Activated T-cell treated with anti-CD3 and anti-CD28 coated beads, Interleukin-2, amount 50 U/mL, for 24 hours (primary cell): ENCODE measurements at places on chromosomes 2 and 18.

DNA sequence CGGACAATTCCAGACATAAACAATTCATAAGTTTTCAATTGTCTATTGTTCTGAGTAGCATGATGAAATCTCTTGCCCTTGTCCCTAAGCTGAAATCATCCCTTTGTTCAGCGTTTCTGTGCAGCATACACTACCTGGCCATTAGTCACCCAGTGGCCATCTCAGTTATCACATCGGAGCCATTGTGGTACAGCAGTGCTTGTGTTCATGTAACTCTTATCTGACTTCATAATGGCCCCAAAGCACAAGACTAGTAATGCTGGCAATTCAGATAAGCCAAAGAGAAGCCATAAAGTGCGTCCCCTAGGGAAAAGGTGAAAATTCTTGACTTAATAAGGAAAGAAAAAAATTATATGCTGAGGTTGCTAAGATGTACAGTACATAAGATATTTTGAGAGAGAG, 127.2 kb downstream of the FHOD3 start:
- DNase-seq, result no peak

DNA sequence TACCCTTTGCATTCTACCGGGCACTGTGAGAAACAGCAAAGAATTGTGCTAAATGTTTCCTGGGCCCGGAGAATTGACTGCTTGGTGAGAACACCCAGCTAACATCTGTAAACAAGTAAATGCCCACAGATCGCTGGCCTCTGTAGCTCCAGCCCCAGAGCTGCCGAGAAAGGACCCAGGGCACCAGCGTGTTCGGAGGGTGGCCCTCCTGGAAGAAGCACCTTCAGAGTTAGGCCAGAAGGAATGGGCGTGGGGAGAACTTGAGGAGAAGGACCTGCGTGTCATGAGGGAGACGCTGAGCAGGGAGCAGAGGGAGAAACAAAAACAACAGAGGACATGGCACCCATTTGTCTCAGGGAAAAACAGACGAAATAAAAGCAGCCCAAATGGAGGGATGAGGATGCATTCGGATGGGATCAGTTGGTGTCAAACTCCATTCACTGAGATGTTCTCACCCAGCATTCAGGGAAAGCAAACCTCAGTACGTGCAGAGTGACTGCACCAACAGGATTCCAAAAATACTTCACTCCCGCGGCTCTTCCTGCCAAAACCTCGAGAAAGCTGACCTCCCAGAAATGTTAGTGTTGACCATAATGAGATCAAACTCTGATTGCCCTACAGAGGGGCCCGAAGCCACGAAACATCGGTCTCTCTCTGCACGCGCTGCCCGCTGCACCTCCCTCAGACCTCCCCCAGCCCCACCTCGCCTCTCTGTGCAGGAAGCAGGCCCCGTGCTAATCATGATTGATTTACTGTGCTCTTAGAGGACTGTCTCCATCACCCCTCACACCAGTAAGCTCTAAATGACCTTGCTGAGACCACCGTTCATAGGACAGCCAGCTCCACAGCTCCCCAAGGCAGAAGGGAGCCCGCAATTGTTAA, 376.3 kb upstream of the SALL3 start:
- DNase-seq, result no peak

DNA sequence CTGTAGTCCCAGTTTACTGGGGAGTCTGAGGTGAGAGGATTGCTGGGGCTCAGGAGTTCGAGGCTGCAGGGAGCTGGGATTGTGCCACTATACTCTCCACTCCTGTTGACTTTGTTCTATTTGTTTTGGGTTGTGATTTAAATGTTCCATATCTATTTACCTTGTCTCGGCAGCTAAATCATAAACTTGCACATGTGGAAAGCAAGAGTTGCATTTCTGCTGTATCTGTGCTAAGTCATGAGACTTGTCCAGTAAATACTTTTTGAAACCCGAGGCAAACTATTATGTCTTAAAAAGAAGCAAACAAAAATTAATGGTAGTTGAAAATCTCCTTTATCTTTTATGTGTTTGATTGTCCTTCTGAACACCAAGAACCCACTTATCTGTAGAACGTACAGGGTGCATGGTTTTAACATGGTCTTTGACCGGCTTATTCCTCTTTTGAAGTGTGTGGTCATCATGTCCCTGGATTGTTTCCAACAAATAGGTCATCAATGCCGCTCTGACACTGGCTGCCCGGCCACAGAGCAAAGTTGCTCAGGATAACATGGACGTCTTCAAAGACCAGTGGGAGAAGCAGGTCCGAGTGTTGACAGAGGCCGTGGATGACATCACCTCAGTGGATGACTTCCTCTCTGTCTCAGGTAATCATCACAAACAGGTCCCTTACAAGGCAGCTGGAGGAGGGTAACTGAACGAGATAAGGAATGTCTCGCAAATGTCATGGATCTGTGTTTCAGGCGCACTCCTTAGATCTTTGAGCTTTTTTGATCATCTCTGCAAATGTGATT, 241.1 kb upstream of the LRRTM1 start:
- no peak for DNase-seq

GRCh38 chr2:201460532-201460931, 9.0 kb downstream of the STRADB start:
- DNase-seq, result no peak

DNA sequence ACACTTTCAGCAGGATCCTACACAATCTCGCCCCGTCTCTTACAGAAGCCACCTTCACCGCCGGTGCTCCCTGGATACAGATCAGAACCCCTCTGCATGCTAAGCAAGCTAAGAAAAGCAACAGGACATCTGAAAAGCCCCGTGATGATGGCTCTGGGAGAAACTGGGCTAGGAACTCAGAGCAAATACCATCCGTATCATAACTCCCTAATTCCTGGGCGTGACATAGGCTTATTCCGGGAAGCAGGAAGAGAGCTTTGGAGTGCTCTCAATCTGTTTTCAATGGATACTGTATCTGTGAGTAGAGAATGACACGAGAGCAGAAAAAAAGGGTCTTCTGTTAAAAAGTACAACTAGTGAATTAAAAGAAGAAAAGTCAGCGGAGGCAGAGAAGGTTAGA, 121.6 kb downstream of the SPP2 start:
- no peak for DNase-seq

DNA sequence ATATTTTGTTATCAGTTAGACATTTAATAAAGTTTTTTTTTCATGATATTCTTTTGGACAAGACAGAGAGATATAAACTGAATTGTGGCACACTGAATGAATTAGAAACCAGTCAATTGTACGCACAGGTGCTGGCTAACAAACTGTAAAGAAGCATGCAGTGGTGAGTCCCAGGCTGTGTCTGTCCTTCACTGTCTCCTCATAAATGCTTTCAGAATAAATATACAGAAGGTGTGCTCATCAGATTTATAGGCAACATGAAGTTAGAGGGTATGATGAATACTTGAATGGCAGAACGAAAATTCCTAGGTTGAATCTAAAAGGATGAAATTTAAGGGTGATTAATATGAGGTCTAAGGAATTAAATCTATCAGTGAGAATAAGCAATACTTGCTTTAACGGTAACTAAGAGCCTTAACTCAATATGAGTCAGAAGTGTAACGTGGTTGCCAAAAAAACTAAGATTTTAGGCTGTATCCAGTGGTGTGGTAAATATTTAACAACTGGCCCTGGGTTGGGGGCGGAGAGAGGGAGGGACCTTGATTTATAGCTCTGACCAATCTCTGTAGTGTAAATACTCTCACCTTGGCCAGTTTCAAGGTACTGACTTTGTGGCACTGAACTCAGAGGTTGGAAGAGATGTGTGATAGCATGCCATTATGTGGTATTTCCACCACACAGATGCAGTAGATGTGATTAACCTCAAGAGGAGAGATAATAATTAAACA, 41.9 kb upstream of the AAK1 start:
- DNase-seq, result no peak

- no peak for DNase-seq
Observed at GRCh38 chr2:223090540-223091235, 38.7 kb downstream of the KCNE4 start.

GRCh38 chr2:100244881-100245605, 77.3 kb downstream of the LONRF2 start:
- no peak for DNase-seq

- no peak for DNase-seq
Observed at GRCh38 chr18:26618135-26618534, 69.8 kb upstream of the KCTD1 start.

DNA sequence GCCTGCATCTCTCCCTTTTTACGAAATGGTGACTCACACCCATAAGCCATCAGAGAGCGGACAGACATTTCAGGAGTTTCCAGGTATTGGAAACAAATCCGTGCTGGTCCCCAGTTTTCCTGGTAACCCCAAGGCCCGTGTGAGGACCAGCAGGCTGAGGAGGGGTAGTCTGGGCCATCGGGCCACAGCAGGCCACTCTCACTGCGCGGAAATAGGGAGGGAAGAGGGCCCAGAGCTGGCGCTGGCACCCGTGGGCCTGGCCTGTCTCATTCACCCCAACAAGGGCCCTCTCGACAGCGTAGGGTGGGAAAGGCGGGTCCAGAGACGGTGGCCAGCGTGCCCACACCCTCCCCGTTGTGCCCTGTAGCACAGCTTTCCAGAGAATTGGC, 13.7 kb upstream of the FAHD2A start:
- no peak for DNase-seq

DNA sequence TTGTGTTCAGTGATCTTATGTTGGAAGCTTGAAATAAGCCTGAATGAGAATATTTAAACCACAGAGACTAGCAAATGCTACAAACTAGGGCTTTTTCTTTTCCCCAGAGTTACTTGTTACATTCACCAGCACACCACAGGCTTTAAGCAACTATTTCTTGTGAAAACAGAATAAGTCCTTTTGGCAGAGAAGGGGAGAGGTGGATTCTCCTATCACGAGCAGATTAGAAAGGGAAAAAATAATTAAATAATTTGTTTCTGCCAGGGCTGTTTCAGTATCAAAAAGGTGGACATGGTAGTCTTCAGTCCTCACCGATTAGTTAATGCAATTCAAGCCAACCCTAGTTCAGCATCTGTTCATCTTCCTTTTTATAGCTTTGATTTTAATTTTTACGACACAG, 12.6 kb downstream of the IFIH1 start:
- no peak for DNase-seq

DNA sequence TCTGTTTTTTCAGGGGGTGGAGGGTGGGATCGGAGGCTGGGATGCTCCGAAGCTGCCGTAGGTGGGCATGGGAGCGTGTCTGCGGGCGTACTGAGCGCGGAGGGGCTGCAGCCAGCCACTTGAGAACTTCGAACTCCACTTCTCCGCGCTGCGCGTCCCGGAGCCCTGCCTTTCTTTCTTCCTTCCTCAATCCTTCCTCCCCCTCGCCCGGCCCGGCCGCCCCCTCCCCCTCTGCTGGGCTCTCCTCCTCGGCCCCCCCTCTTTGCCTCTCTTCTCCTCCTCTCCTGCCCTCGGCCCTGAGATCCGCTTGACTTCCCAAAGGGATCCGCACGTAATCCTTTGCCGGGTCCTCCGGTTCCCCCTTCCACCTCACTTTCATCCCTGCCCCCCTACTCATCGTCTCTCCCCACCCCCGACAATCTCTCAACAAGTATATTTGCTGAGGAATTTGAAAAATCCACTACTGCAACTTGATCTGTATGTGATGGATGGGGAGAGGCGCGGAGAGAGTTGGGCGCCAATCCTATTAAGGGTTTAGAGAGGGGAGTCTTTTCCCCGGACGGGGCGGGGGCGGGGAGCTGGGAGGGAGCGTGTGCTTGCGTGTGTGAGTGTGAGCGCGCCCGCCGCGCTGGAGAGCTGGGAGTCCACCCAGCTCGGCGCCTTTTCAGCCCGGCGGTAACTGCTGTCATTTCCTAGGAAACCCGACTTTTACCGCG, 1.1 kb downstream of the GLI2 start:
- DNase-seq, result no peak

- no peak for DNase-seq
Observed at GRCh38 chr2:191927319-191927867, 80.5 kb upstream of the CAVIN2 start.
